Non-pigmented ciliary epithelial cell (primary cell): ENCODE measurements at places on chromosomes 5 and 9.

DNA sequence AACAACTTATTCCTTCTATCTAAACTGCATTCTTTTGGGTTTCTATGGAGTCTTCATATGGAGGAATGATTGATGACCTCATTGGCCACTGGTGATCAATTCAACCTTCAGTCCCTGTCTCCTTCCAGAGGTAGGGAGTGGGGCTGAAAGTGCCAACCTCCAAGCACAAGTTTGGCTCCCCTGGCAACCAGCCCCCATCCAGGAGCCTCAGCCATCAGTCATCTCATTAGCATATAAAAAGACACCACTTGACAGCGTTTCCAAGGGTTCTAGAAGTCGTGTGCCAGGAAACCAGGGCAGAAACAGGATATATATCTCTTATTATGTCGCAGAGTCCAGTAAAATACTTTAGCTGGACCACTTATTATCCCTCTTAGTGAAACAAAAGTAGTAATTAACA, 9.8 kb downstream of the SLC31A2 start:
- DNase-seq: no peak

GRCh38 chr9:26524267-26524666, 368.3 kb downstream of the CAAP1 start:
- no peak for DNase-seq

- no peak for DNase-seq
Observed at GRCh38 chr5:72633649-72634048, 126.4 kb upstream of the ZNF366 start.

DNA sequence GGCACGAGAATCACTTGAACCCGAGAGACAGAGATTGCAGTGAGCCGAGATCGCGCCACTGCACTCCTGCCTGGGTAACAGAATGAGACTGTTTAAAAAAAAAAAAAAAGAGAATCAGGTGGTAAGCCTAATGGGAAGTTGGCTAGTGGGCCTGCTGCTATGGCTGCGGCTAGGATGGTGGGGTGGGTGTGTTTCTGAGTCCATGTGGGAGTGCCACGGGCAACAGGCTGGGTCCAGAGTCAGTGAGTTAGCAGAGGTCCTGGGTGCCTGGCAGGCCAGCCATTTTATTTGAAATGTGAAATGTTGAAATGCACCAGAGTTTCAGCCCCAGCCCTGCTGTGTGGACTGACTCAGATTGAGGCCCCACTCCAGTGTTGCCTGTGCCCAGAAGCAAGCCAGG, 37.8 kb downstream of the JADE2 start:
- no peak for DNase-seq

GRCh38 chr9:131416509-131416908, 22.6 kb downstream of the PRRC2B start:
- DNase-seq: no peak

DNA sequence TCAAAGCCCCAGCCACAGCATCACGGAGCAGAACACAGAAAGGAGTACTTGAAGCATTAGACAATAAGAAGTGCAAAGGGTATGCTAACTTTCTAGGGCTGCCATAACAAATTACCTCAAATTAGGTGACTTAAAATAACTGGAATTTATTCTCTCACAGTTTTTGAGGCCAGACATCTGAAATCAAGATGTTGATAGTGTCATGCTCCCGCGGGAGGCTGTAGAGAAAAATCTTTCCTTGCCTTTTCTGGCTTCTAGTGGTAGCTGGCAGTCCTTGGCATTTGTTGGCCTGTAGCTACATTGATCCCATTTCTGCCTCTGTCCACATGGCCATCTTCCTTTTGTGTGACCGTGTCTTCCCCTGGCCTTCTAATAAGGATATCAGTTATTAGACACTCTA, 51.9 kb upstream of the SPDL1 start:
- no peak for DNase-seq

GRCh38 chr5:104431981-104432380, 869.4 kb upstream of the NUDT12 start:
- no peak for DNase-seq

DNA sequence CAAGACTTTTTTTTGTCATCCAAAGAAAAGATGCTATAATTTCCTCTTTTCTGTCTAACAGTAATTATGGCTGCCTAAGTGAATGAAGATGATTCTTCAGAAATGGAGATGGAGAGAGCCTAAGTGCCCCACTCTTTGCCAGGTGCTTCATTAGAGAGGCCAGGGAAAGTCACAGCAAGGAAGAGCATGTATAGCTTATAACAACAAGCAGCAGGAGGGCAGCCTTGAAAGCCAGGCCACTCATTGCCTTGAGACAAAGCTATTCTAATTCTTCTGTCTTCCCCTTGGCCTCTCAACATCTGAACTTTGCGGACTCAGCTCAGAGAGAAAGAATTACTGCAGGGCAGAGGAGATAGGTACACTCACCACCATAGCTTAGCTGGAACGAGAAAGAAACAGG, 112.0 kb upstream of the ZNF366 start:
- DNase-seq: no peak

DNA sequence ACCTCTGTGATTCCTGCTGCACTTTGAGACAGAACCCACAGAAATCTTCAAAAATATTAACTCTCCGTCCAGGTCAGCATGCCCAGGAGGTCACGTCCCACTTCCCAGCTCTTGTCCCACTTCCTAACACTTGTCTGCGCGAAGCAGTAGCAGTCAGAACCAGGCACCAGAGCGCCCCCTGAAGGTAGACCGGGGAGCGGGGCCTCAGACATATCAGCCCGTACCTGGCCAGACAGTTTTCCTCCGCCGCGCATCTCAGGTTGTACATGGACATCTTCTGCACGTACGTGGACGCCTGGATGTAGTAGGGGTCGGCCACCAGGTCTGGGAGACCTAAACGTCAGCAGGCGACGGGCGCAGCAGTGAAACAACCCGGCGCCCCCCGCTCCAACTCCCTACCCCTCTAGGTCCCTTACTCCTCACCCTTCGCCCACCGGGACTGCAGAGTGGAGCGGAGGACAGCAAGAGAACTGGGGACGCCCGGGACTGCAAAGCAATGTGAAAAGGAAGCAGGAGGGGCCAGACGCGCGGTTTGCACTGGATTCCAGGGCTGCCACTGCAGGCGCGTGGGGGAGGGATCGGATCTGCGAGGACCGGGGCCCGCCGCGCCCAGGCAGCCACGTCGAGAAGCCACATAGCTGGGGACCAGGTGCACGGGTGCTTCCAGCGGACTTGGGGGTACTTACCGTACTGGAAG, 1.2 kb downstream of the LOX start:
- DNase-seq: no peak

GRCh38 chr5:37661227-37661920, 178.5 kb downstream of the GDNF start:
- no peak for DNase-seq

DNA sequence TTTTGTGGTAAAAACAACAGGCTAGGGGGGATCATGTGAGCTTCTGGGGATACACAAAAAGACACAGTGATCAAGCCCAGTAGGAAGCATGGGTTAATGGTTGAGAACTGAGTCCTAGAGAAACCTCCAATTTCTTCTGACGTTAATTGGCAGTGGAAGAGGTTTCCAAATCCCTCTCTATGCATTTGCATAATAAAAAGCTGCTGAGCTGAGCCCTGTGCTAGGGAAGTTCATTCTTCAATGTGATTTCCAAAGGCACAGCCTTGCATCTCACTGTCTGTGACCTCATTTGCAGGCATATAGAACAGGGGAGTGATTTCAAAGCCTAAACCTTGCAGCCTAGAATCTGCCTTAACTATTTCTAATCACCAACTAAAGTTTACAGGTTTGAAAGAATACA, 812 bp downstream of the DNAH5 start:
- DNase-seq: no peak

GRCh38 chr9:135029871-135030565, 57.5 kb upstream of the OLFM1 start:
- DNase-seq: no peak

DNA sequence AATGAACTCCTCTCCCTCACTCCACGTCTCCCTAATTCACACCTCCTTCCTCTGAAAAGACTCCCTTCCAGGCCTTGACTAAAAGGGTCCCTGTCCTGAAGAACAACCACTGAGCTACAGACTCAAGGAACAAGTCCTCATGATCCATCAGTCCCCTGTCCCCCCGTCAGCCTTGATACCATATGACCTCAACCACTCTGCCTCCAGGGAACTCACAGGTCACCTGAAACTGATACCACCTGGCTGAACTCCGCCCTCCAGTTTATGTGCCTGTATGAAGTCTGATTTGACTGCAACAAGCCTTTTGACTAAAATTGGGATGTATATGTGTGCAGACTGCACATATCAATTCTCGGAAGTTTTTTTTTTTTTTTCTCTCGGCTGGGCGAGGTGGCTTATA, 88.7 kb downstream of the UGCG start:
- no peak for DNase-seq

DNA sequence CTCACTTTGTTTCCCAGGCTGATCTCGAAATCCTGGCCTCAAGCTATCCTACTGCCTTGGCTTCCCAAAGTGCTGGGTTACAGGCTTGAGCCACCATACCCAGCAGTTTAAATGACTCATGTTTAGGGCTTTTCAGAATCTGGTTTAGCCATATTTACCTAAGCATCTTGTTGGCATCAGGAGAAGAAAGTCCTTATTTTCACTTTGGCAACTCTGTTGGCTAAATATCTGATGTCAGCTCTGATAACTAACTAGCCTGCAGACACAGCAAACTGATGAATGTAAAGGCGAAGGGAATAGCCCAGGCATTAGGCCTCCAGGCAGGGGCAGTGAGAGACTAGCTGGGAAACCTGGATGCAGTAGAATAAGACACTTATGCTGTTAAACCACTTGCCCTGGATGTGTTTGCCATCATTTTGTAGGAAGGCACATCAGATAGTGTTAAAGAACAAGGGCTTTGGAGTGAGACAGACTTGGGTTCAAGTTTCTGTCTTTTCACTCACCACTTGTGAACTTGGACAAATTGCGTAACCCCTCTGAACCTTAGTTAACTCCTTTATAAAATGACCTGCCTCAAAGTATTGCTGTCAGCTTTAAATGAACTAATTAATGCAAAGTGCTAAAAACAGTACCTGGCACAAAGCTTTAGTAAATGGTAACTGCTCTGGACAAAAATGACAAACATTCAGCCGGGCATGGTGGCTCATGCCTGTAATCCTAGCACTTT, 34.7 kb upstream of the GARNL3 start:
- no peak for DNase-seq

GRCh38 chr9:36423206-36423605, 23.1 kb upstream of the RNF38 start:
- no peak for DNase-seq

- no peak for DNase-seq
Observed at GRCh38 chr5:172839669-172840431, 5.8 kb downstream of the ERGIC1 start.

- DNase-seq: no peak
Observed at GRCh38 chr5:168234133-168234532, 57.3 kb upstream of the WWC1 start.

DNA sequence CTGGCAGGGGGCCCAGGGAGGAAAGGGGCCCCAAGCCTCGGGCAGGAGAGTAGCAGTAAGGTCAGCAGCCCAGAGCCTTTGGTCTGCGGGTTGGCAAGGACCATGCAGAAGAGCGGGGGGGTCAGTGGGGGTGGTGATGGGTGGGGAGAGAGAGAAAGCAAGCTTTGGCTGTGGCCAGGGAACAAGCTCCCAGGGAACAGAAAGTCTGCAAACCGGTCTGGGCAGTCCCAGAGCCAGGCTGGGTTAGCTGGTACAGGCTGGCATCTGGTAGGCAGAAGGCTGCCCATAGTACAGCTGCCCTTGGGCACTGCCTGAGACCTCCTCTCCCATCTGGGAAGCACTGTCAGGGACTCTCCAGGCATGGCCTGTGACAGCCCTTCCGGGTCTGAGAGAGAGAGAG, 10.5 kb upstream of the EPB41L4B start:
- no peak for DNase-seq

DNA sequence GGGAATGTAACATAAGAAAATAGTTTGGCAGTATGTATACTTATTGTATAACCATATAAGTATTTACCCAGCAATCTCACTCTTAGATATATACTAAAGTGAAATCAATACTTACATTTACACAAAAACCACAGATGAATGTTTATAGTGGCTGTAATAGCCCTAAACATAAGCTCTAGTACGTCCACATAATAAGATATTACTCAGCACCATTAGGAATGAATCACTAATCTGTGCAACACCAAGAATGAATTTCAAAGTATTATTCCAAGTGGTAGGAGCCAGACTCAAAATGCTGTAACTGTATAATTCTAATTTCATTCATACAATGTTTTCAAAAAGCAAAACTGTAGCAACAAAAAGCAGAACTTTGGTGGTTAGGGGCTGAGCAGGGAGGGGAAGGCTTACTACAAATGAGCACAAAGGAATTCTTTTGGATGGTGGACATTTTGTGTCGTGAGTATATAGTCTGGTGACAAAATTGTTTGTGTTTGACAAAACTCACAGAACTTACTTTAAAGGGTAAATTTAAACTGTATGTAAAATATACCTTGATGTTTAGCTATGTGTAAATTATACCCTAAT, 11.9 kb upstream of the C5orf46 start:
- DNase-seq: no peak

GRCh38 chr9:19133549-19134345, 6.5 kb upstream of the PLIN2 start:
- no peak for DNase-seq

DNA sequence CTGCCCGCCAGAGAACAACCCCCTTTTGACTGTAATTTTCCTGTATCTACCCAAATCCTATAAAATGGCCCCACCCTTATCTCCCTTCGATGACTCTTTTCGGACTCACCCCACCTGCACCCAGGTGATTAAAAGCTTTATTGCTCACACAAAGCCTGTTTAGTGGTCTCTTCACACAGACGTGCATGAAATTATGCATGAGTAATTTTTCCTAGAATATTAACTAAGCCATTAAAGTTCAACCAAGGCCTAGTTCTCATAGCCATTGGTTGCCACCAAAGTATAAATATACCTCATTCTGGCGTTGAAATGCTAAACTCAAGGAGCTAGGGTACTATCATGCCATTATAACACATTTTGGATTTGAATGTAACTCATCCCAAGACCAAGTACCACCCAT, 243.9 kb downstream of the ZNF608 start:
- no peak for DNase-seq

DNA sequence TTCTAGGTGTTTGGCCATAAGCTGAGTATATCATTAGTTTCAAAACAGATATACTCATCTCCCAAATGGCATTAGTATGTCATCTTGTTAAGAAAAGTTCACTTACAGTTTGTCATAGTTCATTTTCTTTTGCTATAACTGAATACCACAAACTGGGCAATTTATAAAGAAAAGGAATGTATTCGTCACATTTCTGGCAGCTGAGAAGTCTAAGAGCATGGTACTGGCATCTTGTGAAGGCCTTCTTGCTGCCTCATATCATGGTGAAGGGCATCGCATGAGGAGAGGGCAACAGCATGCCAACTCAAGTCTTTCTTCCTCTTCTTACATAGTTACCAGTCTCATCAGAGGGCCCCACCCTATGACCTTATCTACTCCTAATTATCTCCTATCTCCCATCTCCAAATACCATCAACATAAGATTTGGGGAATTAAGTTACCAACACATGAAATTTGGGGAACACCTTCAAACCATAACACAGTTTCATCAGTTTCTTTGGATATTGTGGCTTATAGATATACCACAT, 20.4 kb upstream of the ITGA1 start:
- no peak for DNase-seq

DNA sequence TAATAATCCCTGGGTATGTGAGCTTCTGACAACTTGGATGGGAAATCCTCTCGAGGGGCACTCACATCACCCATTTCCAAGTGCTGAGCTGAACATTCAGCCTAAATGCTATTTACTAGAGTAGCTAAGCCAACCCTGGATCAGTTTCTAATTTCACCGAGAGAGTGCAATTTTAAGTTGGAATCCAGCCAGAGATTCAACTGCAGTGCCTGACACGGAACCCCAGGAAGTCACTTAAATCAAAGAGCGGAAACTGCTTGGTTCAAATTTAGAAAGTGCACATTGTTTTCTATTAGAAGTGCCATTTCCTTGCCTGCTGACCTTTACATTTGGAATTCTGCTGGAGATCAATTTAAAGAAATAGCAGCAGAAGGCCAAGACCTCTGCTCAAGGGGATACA, 8.8 kb downstream of the SPRY4 start:
- DNase-seq: no peak
